ENCODE measurements at places on chromosomes 7 and 10.
A peak's percentile ranks its signal among the peaks of the same experiment; 100 is the strongest.

DNA sequence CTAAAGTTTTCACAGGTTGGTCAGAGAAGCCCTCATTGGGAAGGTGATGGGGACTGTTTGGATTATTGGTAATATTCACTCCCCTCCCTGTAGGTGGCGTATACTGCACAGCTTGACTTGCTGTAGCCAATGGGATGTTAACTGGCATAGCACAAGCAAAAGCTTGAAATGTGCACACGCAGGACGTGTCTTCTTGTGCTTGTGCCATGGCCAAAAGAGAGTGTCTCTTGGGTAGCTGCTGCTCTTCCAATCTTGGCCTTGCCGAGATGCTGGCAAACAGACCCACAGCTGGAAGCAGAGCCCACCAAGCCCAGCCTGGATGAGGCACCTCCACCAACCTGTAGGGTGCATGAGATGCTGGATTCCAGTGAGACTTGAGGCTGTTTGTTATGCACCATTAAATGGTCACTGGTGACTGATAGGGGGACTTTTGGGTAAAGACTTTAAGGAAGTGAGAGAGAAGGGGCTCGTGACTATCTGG lies 266.0 kb downstream of the GRID1 start:
- peak; percentile 64 for DNase-seq

- peak; percentile 67 for DNase-seq
These were observed 389.0 kb upstream of the PODXL start for GRCh38 chr7:131945313-131945911.

DNA sequence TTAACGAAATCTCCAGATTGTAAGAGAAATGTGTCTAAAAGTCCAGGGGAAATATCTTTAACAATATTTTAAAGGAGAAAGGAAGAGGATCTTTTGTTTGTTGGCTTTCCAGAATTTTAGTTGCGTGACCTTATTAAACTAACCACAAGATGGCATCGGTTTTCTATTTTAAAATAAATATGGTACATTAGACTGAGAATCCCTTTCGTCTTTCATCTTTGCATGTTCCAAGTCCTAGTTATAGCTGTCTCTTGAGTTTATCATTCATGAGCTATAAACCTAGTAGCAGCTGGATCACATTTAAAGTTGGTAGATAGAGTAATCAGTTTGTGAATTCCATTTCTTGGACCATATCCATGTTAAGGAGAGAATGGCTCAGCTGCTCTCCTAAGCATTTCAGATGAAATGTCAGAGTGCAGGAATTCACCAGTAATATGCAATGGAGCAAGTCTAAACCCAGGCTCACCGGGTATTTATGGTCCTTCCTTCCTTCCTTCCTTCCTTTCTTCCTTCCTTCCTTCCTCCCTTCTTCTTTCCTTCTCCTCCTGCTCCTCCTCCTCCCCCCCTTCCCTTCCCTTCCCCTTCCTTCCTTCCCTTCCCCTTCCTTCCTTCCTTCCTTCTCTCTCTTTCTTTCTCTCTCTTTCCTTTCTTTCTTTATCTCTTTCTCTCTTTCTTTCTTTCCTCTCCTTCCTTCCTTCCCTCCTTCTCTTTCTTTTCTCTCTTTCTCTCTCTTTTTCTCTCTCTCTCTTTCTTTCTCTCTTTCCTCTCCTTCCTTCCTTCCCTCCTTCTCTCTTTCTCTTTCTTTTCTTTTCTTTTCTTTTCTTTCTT lies 57.8 kb upstream of the RAB18 start:
- peak; percentile 48 for DNase-seq

GRCh38 chr7:43244232-43244631 lies 131.8 kb downstream of the HECW1 start:
- DNase-seq: no peak

GRCh38 chr10:121608469-121609190 lies 10.4 kb upstream of the FGFR2 start:
- peak; percentile 24 for DNase-seq

GRCh38 chr7:13749636-13750035 lies 239.8 kb downstream of the ETV1 start:
- DNase-seq: no peak

GRCh38 chr10:14727924-14728323 lies 46.8 kb downstream of the FAM107B start:
- no peak for DNase-seq

GRCh38 chr7:155850766-155851678 lies 38.8 kb upstream of the SHH start:
- no peak for DNase-seq
